ENCODE measurements at places on chromosomes 16 and 17. TPM values are rescaled to one million over a fixed set of nuclear protein-coding genes. Genes with fewer than 3 reads are reported as not detected.

GRCh38 chr16:10944249-10945064, at the start of gene CLEC16A:
Gene CLEC16A (plus strand): TSS chr16:10944564. CDS start chr16:10944718, 154 bp downstream.
- peak; percentile 96 for DNase-seq

DNA sequence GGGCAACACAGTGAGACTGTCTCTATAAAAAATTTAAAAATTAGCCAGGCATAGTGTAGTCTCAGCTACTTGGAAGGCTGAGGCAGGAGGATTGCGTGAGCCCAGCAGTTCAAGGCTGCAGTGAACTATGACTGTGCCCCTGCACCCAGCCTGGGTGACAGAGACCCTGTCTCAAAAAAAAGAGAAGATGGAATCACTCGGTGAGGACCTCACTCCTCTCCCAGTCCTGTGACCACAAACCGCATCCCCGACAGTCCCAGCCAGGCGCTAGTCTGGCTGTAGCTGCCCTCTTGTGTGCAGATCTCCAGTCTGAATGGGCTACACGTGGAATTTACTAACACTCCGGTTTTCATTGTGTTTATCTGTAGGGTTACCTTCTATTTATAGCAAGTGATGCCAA, 11.1 kb downstream of the DEXI start:
- no peak for DNase-seq

DNA sequence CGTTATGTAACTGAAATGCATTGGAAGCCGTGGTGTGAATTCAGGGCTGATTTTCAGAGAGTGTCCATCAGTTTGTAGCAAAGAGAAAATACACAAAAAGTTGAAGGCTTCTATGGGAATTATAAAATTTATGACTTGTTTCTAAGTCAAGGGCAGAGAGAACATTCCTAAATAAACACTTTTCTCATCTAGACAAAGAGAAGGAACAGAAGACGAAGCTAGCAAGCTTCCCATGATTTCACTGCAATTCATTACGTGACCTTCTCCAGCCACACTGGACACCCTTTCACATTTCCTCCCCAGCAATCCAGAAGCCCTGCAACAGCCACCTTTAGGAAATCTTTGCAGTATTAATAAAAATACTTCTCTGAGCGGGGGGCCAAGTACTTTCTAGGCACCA, 67.8 kb downstream of the TMEM100 start:
- DNase-seq = no peak

- peak; percentile 88 for DNase-seq
Measured at GRCh38 chr16:3305109-3306068, at the start of the genes TIGD7 and ZNF75A. Gene TIGD7 (minus strand): TSS chr16:3305430. CDS start chr16:3300614, 4,816 bp downstream. Gene ZNF75A (plus strand): TSS chr16:3305497. CDS start chr16:3308429, 2,932 bp downstream.

DNA sequence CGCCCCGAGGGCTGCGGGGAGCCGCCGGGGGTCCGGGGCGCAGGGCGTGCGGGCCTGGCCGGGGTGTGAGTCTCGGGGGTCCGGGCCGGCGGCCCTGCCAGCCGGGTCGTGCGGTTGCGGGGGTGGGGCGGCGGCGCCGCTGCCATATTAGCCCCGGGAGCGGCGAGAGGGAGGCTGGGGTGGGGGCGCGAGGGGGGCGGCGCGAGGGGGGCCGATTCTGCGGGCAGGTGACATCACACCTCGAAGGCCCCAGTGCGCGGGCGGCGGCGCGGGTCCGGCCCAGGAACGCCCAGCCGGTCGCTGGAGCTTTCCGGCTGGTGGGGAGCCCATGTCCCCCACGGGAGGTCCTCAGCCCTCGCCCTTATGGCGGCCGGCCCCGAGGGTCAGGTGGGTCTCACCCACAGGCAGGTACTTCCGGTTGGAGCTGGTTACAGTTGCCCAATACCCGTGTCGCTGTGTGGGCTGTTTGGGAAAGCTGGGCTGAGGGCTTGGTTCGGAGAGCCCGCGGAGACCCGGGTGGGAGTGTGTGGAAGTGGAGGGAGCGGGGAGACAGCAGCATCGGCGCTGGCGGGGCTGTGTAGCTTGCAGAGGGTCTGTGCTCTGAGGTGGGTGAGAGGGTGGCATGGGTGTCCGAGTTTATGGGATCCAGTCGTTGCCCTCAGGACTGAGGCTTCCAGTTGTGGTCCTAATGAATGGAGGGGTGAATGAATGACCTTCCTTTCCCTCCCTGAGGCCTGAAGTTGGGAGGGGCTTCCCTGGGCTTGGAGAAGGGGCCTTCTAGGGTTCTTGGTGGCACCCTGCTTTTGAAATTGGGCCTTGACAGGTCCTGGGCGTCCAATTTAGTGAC, 804 bp downstream of the ATP6V0C start:
- no peak for DNase-seq

DNA sequence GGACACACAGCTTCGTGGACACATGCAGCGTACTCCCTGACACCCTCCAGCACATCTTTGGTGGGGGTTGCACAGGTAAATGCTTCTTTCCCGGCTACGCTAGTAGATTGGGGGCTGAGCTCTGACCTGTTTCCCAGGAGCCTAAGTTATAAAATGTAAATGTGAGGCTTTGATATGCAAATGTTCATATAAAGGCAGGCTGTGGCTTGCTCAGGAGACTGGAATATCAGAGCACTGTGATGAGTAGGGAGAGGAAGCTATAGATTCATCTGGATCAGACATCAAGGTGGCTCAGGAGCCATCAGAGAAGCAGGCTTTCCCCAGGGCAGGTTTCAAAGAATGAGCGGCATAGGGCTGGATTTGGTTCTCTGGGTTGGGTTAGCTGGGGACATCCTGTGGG, 3.4 kb upstream of the ETV4 start:
- DNase-seq = no peak

- DNase-seq = no peak
Measured at GRCh38 chr17:78885956-78886355, 17.0 kb downstream of the CEP295NL start.

- DNase-seq = peak; percentile 86
Measured at GRCh38 chr16:75580-76501, 2.2 kb upstream of the MPG start.

The PTX4 gene
- not detected for polyA plus RNA-seq

The SP6 gene
- 0.32 TPM for polyA plus RNA-seq

The RANBP10 gene
- 13.0 TPM for polyA plus RNA-seq

DNA sequence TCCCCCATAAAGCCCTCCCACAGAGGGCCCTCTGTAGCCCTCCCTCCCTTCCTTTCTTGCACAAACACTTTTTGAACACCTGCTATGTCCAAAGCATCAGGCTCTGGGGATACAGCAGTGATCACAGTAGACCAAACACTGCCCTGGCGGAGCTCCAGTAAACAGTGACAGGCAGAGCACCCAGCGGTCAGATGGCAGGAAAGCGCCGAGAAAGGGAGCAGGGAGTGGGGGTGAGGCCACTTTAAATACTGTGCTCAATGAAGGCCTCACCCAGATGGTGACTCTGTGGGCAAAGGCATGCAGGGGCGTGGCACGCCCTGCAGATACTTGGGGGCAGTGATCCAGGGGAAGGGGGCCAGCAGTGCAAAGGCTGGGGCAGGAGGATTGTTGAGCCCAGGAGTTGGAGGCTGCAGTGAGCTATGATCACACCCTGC, 7.6 kb downstream of the PRR29 start:
- no peak for DNase-seq

The PLK1 gene
- 59.0 TPM for polyA plus RNA-seq

The SCNN1G gene
- not detected for polyA plus RNA-seq

The PRAC2 gene
- polyA plus RNA-seq = not detected

- DNase-seq = peak; percentile 55
Measured at GRCh38 chr17:72008236-72008876, 112.5 kb upstream of the SOX9 start.

The GLIS2 gene
- polyA plus RNA-seq = 8.4 TPM

DNA sequence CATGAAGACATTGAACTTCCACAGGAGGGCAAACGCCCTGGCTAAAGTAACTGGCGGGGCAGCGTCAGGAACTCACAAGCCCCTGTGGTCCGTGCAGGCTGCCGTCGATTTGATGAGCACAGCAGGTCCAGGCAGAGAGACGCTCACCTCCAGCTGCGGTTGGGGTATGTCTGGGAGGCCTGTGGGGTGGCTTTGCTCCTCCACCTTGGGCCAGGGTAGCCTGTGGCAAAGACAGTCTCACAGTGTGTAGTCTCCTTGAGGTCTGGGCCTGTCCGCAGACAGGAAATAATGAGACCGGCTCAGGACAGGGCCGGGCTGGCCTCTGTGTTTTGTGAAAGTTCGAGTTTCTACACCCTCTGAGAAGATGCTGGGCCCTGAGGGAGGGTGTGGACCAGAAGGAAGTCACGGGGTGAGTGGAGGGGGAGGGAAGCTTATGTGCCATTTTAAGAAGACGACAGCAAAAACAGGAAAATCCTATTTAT, 103.3 kb downstream of the METRNL start:
- no peak for DNase-seq

DNA sequence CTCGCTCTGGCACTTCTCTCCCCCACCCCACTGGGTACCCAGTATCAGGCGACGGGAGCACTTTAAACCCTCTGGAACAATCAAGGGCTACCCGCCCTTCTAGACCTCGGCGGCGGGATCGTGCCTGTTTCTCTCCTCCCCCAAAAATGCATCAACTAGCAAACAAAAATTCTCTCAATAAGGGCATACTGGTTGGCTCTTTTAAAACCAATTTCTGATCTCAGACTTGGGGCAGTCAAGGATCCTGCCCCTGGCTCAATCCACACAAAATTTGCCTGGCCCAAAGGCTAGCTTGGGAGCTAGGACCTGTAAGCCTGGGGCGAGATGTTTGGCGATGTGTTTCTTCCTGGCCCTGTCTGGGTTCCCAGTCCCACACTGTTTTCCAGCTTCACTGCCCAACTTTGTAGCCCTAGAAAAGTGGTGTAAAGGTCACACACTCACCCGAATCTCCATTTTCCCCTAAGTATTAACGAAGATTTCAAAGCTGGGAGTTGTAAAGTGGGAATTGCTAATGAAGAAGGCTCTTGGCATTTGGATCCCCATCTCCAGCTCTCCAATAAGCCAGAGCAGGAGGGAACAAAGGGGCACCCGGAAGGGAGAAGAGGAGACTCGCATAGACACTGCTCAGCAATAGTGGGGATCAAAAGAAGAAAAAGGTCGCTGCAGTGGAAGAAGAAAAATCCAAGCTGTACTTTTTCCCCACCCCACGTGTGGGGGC, 14.4 kb upstream of the HOXB2 start:
- no peak for DNase-seq

DNA sequence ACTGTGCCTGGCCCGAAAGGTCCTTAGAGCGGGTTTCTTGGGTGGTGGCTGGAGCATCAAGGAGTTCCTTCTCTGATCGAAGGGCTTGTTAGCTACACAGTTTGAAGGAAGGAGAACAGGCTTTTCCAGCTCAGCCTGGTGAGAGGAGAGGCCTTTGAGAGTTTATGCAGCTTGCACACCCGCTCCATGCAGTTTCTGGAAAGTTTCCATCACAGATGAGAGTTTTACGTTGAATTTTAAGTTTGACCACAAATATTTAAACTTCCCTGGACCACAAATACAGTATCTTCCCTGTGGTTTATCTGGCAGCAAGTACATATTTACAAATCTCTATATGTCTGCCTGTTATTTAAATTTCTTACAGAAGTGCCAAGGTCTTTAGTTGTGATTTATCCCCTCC, 56.8 kb downstream of the HIC1 start:
- DNase-seq = peak; percentile 97

- DNase-seq = no peak
Measured at GRCh38 chr16:10682604-10683003, 12.1 kb downstream of the TEKT5 start.

- peak; percentile 69 for DNase-seq
Measured at GRCh38 chr16:66409156-66409555, 17.9 kb upstream of the BEAN1 start.

The GAS2L2 gene
- polyA plus RNA-seq = 0.02 TPM

DNA sequence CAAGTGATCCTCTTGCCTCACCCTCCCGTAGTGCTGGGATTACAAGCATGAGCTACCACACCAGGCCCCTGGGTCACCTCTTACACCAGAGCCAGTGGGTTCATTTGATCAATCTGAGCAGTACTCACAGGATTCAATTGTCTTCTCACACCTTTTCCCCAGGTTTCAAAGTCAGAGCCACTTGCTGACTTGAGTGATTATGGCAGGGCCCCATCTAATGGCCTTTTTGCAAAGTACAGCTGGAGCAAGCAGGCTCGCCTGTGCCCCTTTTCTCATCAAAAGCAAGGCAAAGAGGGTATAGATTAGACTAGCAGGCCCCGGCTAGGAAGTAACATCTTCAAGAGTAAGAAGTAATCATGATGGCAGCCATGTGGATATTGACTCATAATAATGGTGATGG, 114.8 kb upstream of the NOL11 start:
- peak; percentile 49 for DNase-seq

DNA sequence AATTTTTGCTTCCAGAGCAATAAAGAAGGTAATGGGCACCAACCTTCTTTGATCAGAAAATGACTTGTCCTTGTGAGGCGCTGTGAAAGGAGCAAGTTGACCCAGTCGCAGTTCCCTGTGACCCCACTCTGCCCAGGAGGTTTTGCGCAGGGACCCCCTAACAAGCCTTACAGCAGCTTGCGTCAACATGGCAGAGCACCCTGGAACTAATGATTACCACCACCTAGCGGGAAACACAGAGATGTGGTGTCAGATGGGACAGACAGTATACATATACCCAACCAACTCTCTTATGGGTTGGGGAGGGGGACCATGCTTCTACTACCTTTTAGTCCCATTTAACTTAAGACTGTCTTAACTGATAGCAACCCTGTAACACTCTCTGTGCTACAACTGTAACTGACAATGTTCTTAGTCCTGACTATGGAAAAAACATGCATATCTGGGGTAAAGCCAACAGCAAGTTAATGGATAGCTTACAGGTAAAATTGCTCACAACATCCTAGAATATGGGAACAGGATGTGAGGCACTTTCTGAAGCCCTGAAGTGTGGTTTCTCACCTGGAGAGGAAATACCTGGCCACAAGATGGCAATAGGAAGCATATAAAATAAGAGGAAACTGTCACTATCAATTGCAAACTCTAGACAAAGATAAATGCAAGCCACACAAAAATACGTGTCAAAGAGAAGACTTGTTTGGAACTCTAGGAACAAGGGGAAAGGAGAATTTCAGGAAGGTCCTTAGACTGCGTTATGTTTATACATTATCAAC, 3.0 kb downstream of the KARS1 start:
- no peak for DNase-seq

The FSCN2 gene
- polyA plus RNA-seq = 1.1 TPM

DNA sequence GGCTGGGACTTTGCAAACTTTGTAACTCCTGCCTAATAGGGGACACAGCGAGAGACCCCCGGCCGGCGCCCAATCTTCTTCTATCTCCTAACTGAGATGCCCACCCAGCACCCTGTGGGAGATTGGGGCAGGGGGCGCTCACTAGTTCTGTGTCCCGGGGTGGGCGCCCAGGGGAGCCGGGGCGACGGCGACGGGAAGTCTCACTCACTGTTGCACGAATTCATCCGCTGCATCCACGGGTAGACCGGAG, 3.9 kb upstream of the HOXB5 start:
- no peak for DNase-seq

DNA sequence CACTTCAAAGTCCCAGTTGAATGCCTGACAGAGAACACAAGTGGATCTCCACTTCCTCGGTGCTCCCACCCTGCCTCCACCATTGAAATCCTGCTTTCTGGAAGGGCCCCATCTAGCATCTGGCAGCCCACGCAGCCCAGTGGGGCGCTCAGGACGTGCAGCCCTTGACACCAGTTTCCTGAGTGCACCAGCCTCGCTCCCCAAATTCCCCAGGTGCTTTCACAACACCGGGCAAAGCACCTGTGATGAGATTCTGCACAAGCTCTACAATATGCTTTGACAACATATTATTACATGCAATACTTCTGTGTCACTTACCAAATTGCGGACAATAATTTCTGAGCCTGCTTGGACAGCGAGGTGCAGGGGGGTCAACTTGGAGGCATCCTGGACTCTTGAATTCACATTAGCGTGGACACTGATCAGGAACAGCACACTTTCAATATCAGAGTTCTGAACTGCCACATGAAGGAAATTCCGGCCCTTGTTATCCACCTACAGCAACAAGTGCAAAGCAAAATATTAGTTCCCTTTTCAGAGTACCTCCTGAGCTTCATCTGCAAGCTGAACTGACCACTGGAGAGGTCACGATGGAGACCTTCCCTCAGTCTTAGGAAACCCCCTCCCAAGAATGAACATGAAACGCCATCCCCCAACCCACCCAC, 33.9 kb downstream of the CYB5D2 start:
- no peak for DNase-seq

Data from IMR-90 (cell line).